ENCODE measurements at places on chromosomes 4 and X.

DNA sequence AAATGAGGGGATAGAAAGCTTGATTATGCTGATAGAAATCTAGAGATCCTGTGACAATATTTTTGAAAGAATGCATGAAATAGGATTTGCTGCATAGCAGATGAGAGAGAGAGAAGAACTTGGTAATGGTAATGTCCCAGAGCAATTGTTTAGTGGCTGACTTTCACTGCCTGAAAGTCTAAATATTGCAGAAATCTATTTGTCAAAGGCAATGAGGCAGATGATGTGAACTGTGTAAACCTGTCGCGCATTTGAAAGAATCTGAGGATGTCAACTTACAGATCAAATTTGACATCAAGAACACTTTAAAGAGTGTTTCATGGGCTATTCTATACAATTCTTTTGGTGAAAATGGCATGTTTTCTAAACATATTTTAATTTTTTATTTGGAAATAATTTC, 133.6 kb downstream of the GPM6A start:
- no peak for DNase-seq

DNA sequence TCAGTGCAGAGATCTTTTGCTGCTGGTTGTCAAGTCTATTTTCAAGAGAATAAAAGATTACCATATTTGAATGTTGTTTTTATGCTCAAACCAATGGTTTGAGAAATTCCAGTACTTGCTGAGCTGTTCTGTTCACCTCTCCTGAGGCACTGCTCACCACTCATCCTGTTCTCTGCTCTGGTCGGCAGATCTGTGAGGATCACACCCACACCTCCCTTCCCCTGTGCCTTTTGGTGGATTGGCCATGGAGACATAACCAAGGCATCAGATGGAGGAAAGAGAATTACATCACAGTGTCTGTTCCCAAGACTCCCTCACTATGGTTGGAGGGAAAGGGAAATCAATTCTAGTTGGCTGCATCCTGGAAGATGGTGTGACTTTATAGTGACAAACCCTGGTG, 391.6 kb downstream of the ARHGAP24 start:
- DNase-seq: no peak

- no peak for DNase-seq
These were observed 145.9 kb downstream of the PCDH19 start for GRCh38 chrX:100264200-100264599.

DNA sequence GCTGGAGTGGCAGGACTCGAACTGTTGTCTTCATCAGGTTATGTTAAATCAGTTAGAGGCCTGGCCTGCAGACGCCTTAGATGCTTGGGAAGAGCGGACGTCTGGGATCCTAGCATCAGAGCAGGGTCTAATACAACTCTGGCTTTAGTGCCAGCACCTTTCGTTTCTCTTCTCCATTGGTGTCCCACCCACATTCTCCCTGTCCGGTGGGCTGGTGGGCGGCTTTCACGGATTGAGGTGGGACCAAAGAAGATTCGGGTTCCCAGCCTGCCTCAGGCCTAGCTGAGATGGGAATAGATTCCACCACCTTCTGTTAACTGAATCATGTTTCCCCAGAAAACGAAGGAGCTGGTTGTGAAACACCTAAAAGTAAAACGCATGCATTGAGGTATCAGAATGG, 939 bp downstream of the PDK3 start:
- no peak for DNase-seq

DNA sequence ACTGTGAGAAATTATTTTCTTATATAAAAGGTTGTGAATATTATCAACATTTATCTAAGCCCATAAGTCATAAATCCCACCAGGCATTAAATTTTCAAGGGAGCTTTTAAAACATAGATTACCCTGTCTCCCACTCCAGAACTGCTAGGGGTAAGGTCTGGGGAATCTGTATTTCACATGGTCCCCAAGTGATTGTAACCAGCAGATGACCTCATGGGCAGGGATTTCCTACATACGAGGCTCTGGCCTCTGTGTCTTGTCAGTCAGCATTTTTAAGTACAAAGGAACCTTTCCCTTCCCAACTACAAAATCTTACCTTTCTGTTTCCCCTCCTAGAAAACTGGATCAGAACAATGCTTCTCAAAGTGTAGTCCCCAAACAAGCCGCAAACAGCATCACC, 188.6 kb downstream of the TSPAN5 start:
- DNase-seq: no peak

DNA sequence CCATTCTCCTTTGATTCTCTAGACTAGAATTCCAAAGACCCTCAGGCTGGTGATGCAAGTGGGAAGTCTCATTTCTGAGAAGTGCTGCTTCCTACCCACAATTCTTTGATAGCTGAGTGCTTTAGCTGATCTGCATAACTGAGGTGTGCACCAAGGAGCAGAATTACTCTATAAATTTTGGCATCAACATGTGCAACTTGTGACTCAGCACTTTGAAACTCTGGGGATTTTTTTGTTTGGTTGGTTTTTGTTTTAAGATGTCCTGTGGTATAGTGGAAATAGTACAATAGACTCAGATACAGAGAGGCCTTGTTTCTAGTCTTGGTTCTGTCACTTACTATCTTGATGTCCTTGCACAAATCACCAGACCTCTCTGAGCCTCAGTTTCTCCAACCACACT, 148.4 kb downstream of the AR start:
- no peak for DNase-seq

- no peak for DNase-seq
These were observed 200.4 kb downstream of the ARAP2 start for GRCh38 chr4:36043901-36044300.

DNA sequence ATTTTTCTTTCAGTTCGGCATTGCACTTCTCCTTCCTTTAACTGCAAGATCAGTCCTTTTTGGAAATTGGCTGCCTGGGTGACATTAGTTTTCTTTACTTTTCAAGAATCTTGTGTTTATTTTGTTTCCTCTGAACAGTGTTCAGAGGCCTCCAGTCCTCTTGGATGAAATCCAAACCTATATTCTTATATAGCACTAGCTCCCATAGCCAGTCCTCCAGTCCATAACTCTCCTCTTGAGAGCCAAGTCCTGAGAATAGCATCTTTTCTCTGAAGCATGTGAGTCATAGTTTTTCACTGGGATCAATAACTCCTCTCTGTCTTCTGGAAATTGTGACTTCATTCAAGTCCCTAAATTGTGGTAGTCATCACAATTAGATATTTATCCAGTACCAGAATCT, 357.5 kb downstream of the RAPGEF2 start:
- DNase-seq: no peak

GRCh38 chr4:150315175-150315574, 236.9 kb downstream of the DCLK2 start:
- no peak for DNase-seq

GRCh38 chr4:101282076-101282844, 65.1 kb downstream of the PPP3CA start:
- DNase-seq: no peak

DNA sequence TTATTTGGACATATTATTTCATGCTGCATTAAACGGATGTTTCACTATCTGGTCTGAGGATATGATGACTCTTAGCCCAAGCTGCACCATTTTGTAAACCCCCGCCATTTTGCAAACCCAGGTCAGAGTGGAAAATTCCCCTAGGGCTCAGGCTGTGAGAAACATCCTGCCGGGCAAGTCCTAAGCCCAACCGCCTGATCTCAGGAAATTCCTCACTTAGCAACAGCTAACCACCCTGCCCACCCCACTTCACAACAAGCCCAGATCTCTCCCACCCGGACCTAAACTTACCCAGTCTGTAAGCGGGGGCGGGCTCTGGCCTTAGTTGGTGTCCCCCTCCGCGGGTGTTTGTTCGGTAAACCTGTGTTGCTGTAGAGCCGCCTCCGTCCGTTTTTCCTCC, 2747.1 kb downstream of the PCDH7 start:
- no peak for DNase-seq

GRCh38 chr4:162793571-162793970, 373.1 kb downstream of the NAF1 start:
- no peak for DNase-seq

DNA sequence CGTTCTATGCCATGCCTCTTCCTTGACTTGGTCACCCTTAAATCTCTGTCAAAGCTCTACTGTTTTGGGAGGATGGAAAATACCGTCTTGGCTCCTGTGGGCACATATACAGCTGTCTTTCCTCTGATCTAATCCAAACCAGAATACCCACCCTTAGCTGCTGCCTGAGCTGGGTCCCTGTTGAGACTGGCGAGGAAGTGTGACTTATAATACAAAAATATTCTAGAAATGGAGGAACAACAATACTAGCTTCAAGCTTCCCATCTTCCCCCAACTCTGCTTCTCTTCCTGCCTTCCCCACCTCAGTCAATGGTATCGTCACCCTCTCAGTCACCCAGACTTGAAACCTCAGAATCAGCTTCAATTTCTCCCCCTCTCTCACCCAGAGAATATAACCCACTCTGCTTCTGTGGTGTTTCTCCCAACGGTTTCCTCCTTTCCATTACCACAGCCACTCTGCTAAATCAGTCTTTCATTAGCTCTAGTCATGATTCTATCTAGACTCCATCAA, 599 bp upstream of the IL2RG start:
- no peak for DNase-seq

DNA sequence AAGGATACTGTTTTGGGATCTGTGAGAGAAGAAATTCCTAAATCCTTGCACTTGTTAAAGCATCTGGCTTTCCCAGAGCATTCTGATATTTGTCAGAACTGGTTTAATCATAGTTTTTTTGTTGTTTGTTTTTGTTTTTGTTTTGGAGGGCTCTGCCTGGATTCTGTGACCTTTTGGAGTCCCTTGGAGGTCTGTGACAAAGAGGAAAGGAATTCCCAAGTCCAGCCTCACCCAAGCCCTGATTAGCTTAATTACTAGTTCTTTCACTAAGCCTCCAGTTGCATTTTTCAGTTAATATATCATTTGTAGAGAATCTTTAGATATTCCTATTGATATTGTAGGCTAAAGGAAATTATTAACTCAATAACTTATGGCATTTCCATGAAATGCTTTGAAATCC, 711 bp downstream of the ACE2 start:
- no peak for DNase-seq

GRCh38 chrX:153487590-153488071, 7.1 kb upstream of the BGN start:
- no peak for DNase-seq

- no peak for DNase-seq
These were observed 34.4 kb downstream of the TMSB4X start for GRCh38 chrX:13009273-13009672.

DNA sequence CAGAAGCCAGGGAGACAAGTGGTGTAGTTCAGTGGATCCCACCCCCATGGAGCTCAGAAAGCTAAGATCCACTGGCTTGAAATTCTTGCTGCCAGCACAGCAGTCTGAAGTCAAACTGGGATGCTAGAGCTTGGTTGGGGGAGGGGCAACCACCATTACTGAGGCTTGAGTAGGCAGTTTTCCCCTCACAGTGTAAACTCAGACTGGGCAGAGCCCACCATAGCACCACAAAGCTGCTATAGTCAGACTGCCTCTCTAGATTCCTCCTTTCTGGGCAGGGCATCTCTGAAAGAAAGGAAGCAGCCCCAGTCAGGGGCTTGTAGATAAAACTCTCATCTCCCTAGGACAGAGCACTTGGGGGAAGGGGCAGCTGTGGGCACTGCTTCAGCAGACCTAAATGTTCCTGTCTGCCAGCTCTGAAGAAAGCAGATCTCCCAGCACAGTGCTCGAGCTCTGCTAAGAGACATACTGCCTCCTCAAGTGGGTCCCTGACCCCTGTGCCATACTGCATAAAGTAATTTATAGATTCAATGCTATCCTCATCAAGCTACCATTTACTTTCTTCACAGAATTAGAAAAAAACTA, 163.2 kb downstream of the HHIP start:
- DNase-seq: no peak

- no peak for DNase-seq
These were observed 543.9 kb downstream of the GALNTL6 start for GRCh38 chr4:172357006-172357540.

GRCh38 chr4:145883101-145883694, 55.4 kb downstream of the ZNF827 start:
- DNase-seq: no peak

DNA sequence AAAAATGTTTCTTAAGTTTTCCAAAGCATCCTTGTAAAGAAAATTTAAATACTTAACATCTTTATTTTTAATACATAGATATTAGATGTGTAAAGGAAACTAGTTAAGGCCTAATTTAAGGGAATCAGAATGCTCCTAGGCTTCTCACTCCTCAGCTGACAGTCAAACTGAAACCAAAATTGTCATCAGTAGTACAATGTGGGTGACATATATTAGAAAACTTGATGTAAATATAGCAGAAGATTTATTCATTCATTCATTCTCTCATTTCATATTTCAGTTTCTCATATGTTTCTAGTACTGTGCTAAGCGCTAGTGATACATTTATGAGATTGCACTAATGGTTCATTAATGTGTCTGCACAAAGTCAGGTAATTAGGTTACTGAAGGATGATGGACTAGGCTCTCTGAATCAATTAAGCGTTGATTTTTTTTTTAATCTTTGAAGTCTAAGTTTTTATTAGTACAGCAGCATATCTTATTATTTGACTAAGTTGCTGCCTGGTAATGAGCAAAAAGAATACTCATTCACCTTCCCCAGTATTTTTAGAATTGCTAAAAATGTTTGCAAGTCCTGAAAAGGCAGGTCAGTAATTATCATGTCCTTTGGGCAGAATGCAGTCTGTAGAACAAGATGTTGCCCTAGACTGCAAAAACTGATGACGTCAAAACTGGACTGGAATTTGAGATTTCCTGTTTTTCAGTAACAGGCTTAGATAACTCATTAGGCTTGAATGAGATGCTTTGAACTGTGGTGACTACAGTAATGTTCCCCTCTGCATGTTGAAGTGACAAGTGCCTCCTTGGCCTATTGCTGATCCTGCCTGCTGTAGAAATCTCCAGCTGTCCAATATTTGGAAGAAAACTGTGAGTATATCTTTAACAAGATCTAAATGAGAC, 128.7 kb downstream of the ARHGAP24 start:
- DNase-seq: no peak

- no peak for DNase-seq
These were observed 51.0 kb upstream of the ENPP6 start for GRCh38 chr4:184268584-184269160.

DNA sequence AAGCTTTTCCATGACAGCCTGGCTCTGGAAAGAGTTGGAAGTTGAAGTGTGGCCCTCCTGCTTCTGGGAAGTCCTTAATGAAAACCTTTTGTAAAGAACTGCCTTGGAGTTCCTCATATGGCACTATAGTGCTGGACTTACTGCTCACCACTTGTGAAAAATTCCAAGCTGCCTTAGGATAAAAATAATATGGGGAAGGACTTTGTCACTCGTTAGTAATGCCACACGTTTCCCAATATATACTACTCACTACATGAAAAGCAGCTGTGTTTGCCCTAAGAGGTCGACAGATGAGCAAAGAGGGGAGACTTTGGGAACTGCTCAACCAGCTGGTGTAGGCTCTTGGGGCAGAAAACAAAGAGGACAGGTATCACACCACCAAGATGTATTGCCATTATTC, 11.7 kb downstream of the OPHN1 start:
- no peak for DNase-seq

- no peak for DNase-seq
These were observed 11.0 kb upstream of the DUSP9 start for GRCh38 chrX:153635788-153636668.

DNA sequence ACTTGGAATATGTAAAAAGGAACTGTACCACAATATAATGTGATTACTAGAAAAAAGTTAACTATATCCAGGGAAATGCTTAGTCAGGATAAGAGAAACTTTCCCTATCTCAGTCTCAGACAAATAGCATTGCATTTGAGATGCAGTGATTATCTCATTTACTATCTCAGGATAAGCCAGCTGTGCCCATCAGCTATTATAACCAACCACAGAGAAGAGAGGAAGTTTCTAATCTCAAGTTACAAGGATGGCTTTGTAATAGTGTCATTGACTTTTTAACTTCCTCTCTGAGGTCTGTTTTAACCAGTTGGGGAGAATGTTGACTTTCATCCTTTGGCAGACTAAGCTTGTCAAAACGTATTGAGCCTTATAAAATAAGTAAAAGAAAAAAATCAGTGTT, 56.5 kb downstream of the SNX25 start:
- no peak for DNase-seq
